Chondrocyte (in vitro differentiated cells): ENCODE measurements at places on chromosomes 5 and 9.

- no peak for DNase-seq
These were observed 297.9 kb downstream of the KCTD16 start for GRCh38 chr5:144468571-144468970.

DNA sequence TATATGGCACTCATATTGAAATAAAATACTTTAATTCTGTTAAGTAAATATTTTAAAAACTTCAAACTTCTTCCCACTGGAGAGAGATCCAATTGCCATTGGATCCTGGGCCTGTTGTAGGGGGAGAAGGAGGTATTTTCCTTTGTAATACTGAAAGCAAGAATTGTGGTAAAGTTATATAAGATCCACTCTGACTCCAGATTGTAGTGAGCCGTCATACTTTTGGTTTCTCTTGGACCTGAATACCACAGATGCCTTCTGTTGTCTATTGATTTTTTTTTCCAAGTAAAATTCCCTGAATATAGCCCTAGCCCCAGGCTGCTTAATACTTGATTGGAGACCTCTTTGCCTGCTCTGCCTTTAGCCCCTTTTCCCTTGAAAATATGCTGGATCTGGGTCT lies 86.9 kb downstream of the ATG10 start:
- no peak for DNase-seq

- no peak for DNase-seq
These were observed 74.4 kb upstream of the RUSC2 start for GRCh38 chr9:35415402-35416097.

- no peak for DNase-seq
These were observed 3.2 kb upstream of the MAP3K1 start for GRCh38 chr5:56812110-56812509.

DNA sequence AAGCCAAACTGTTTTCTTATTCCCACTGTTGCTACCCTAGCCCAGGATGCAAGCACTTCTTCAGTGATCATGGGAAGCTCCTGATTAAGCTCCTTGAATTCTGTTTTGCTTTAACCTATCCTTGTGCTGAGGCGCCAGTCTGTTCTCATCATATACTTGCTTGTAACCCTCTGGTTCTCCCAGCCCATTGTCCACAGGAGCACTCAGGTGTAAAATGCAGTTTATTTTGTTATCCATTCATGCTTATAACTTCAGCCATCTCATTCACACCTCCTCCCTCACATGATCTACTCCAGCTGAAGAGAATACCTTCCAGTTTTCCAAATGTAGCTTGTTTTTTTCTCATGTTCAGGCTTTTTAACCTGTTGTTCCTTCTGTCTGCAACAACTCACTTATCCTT lies 402.1 kb upstream of the BRINP1 start:
- no peak for DNase-seq

DNA sequence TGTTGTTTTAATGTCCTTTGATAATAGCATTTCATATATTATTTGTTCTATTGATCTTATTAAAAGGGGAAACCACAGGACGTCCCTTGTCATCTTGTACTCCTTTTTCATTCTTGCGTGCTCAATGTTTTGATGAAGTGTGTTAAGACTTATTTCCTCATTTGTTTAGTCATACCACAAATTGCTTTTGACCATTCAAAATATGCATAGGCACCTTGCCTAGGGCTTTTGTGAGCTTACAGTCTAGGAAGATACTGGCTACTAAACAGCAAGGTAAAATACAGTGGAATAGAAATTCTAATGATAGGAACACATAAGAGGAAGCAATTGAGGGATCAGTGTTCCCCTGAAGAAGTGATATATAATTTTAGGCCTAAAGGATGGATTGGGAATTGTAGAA lies 190.3 kb downstream of the WDR70 start:
- DNase-seq: no peak

DNA sequence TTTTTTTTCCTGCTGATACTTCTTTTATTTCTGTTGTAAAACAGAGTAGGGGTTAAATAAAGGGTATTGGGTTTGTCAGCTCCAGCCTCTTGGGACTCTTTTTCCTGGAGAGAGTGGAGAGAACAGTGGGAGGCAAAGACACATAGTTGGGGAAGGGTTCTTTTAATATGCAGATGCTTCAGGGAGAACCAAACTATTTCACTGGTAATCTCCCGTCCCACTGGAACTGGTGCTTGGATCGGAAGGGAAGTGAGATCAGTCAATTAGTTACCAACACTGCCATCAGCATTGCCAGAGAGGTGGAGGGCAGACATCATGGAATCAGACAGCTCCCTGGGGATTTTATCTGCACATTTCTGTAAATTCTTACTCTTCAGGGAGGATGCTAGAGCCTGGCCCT lies 47.6 kb upstream of the ELOVL7 start:
- no peak for DNase-seq

- peak; percentile 71 for DNase-seq
These were observed 28.8 kb upstream of the RNU6ATAC start for GRCh38 chr9:134192951-134193731.

GRCh38 chr5:112310746-112311145 lies 108.3 kb downstream of the EPB41L4A start:
- no peak for DNase-seq
